ENCODE measurements at places on chromosomes 1 and 21.

GRCh38 chr1:98940069-98940721 lies 64.5 kb downstream of the PLPPR5 start:
- DNase-seq, result no peak

DNA sequence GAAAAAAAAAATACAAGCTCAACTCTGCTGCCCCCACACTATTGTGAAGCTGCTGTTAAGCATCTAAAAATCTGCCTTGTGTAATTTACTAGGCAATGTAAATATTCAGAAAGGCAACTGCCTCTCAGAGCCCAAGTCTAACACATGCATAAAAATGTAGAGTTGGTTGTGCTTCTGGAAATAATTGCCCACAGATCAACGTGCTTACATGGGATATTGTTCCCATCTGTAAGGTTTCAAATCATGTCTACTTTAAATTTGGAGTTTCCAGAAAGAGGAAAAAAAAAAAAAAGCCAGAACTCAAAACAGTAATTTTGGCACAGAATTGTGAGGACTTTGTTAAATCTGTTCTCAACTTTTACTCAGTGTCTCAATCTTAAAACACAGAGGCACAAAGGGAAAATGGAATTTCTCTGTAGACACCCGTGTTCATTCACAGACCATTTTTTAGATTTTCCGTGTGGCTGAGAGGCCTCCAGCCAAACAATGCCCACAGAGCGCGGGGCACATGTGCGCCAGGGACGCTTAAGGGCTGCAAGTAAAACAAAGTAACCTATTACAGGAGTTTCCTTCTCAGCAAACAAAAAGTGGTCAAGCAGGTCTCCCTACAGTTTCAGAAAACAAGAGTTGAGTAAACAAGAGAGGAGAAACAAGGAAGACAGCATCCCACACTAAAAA lies 115.5 kb downstream of the RERE start:
- DNase-seq, result no peak

DNA sequence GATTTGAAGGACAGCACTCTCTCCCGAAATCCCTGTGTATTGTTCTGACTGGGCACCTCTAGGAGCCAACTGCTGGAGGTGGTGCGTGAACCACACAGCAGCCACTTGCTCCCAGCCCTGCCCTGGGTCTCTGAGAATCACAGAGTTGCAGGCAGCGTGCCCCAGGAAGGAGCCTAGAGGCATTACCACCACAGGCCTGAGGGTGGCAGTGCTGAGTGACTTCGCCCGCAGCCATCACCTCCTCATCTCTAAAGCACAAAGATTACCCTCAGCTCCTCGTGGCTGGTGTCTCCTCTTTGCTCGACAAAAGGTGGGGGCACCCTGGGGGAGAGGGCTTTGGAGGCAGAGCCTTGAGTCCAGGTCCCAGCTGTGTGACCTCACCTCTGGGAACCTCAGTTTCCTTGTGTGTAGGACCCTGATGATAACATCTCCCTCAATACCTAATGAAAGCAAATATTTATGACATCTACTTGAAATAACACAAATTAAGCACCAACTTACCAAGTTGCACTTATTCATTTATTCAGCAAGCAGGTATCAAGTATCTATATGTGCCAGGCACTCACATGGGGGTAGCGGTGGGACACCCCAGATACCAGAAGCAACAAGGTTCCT lies 86.3 kb downstream of the VWA5B1 start:
- peak; percentile 38 for DNase-seq

DNA sequence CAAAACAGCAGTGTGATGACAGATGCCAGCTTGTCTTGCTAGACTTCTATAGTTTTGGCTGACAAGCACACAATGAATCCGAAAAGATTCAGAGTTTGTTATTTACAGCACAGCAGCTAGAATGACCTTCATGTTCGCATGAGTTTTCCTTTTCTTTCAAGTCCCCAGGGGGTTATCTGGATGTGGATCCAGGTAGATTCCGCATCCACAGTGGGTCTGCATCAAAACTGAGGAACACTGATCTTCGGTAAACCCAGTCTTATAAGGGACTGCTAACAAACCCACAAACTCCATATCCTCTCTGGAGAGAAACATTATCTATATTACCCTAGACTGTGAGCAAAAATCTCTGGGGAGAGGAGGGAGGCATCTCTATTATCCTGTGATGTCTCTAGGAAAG lies 69.0 kb upstream of the DEPDC1 start:
- no peak for DNase-seq

DNA sequence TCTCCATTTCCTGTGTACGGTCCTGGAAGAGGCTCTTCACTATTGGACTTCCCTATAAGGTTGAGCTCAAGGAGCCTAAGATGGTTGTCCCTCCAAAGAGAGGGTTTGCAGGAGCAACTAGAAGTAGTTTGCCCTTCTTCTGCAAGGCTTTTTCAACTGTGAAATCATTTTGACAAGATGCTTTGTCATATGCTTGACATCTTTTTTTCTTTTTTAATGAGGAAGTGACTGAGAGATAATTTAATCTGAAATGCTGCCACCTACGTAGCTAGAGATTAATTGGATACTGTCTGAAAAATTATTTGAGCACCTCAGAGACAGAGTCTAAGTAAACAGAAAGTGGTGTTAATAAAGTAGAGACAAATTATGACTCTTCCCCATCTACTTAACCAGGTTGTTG lies 97.0 kb downstream of the CHRM3 start:
- DNase-seq, result no peak

- DNase-seq, result no peak
These were observed 30.9 kb downstream of the RCAN1 start for GRCh38 chr21:34583926-34584563.

DNA sequence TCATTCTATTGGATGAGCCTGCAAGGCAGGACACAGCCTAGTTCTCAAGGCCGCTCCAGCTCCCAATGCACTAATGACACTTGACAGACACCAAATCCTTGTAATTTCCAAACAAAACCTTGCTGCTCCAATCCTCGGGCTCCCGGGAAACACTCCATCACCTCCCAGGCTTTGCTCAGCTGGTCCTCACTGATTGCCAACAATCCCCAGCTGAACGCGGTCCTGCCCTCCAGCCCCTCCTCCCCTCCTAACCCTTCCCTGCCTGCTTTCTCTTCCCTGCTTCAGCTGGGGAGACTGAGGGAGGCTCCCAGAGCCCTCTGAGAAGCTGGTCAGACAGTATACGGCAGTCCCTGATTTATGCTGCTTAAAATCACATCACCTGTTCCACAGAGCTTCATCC lies 114.4 kb upstream of the TNR start:
- DNase-seq, result no peak

GRCh38 chr1:18632783-18633421 lies 2.3 kb downstream of the PAX7 start:
- DNase-seq, result no peak

DNA sequence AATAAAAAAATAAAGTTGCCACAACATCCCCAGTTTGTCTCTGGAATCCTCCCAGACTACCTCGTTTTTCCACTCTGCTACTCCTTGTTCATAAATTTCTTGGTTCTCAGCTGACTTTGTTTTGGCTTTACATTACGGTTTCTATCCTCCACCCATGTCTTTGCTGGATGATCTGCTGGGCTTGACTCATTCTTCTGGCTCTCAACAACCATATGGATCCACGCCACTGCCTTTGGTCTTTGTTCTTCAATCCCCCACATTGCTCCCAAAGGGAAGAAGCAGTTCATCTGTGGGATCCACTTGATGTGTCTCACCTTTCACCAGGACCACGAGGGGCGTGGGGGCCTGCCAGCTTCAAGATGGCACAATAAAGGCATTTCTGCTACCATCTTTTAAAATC lies 67.1 kb upstream of the NBL1 start:
- DNase-seq, result no peak
